Inflammatory macrophage treated with lipopolysaccharide for 4 hours (primary cell): ENCODE measurements at places on chromosomes 5 and 9.

DNA sequence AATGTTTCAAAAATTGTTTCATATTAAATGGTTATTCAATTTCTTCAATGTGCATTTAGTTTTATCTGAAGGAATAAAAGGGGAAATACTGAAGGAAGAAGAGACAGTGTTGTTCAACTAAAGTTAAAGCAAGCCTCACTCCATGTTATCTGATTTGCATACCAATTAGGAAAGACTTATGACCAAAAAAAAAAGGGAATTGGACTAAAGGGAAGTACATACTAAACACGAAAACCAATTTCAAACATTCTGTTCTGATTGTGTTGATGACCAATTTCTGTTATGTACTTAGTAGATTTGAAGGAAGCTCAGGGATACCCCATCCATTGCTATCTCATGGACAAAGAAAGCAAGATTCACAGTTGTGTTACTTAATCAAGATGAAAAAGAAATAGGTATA is 4.9 kb upstream of the GAPT start:
- DNase-seq: peak; percentile 89

GRCh38 chr5:120241400-120241799 is 222.7 kb upstream of the PRR16 start:
- no peak for DNase-seq

GRCh38 chr9:136803551-136804508 is 3.9 kb upstream of the RABL6 start:
- no peak for DNase-seq

GRCh38 chr5:77882670-77883257 is 106.6 kb upstream of the TBCA start:
- peak; percentile 54 for DNase-seq
